Hippocampal formation (tissue), 2 donors: ENCODE measurements at places on chromosomes 6 and 20.

- no peak for DNase-seq
Measured at GRCh38 chr6:163719028-163719742, 304.7 kb downstream of the QKI start.

DNA sequence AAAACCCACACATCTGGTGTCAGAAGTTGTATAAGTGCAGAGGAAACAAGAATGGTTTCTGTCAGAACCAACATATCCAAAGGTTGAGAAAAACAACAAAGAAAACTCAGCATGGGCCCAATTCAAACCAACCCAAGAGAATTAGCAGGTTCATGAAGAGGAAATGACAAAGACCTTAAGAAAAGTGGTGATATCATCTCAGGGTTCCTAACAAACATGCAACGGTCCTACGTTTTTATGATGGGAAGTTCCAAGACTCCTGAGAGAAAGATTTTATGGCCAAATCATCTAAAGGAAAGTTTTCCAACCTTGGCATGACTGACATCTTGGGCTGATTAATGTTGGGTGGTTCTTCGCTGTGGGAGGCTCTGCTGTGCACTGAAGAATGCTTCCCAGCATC is 23.0 kb downstream of the TFB1M start:
- DNase-seq, result no peak

- DNase-seq, result no peak
Measured at GRCh38 chr20:3890398-3890751, 1.2 kb downstream of the PANK2 start.

DNA sequence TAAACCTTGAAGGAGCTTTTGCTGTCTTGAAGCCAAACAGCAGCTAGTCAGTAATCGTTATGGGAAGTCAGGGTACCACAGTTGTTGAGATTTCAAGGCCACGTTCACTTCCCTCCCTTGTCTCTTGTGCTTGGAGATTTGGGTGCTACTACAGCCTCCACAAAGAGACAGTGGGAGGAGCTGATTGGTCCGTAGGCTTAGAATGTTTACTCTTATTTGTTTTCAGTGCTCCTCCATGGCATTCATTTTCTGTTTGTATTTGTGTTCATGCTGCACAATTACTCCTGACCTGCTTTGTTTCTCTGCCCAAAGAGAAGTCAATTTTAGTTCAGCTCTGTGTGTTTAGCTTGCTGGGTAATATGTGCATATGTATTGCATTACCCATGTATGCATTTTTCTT is 147.7 kb downstream of the PRL start:
- no peak for DNase-seq

- no peak for DNase-seq
Measured at GRCh38 chr20:5041433-5041832, 40.1 kb upstream of the SLC23A2 start.

- no peak for DNase-seq
Measured at GRCh38 chr20:19671374-19671773, 86.7 kb upstream of the RIN2 start.

DNA sequence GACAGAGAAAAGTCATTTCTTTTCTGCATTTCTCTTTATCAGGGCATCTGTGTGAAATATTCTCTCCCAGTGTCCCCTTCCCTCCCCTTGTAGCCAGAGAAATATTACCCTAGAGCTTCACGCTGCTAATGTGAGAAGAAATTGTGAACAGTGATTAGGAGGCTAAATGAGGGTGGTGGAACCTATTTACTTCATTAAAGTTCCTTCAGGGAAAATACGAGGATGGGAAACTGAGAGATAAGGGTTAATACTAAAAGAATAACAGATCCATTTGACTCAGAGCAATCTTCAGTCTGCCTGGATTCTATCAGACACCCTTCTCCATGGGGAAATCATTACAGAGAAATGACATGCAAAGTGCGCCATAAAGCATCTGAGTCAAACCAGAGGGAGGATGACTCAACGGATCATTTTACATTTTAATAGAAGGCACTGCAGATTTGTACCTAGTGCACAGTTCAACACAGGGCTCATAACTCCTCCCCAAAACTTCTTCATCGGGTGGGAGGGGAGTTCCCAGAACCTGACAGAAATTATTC is 131.3 kb downstream of the GJA10 start:
- DNase-seq, result no peak

- peak; percentile 13 for DNase-seq
Measured at GRCh38 chr6:30821862-30822784, 62.2 kb upstream of the DDR1 start.

- no peak for DNase-seq
Measured at GRCh38 chr6:33926451-33926850, 122.6 kb upstream of the MLN start.

DNA sequence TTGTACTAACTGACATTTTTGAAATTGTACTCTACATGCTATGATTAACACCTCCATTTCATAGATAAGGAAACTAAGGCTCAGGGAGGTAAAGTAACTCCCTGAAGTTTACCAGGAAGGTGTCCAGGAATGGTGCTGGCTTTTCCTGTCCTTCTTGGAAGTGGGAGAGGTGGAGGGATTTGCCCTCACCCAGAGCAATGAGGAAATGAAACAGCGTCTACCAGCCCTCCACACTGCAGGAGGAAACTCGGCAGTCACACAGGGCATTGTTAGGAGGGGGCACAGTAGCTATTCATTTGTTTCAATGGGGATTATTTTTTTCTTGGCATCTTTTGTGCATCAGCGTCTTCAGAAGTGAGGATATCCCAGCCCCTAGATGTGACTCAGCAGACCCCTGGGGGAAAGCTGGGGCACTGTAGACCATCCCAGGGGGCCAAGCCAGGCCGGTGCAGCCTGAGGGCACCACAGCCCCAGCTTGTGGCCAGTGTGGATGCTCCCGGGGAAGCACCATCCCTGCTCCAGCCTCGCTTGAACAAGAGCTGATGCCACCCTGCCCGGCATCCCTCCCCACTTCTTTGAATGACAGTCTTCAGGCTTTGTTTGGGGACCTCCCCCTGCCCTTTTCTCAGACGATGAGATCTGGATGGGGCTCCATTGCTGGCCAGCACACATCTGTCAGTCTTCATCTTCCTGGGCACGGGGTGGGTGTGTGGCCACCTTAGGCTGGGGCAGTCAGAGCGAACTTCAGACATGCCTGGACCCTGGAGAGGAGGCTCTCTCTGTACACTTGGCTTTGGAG is 224.4 kb upstream of the PMEPA1 start:
- no peak for DNase-seq

- DNase-seq, result peak; percentile 41
Measured at GRCh38 chr6:87152526-87152955, 2.8 kb upstream of the ZNF292 start.

- DNase-seq, result no peak
Measured at GRCh38 chr6:45746046-45746445, 269.6 kb downstream of the CLIC5 start.

DNA sequence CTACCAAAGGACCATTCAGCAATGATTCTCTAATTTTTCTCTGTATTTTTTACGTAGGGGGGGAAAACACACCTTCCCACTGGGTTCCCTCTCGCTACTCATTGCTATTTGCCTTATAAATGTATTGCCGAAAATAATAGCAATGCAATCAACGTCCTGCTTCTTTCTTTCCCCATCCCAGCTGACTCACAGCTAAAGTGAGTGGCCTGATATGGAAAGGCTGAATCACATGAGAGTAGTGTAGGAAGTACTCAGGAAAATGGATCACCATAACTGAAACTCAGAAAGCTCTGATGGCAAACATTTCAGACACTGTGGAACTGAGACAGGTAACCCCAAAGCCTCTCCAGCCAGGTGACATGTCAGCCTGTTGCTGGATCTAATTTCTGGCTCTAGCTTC is 49.3 kb upstream of the SRPK1 start:
- DNase-seq, result no peak

DNA sequence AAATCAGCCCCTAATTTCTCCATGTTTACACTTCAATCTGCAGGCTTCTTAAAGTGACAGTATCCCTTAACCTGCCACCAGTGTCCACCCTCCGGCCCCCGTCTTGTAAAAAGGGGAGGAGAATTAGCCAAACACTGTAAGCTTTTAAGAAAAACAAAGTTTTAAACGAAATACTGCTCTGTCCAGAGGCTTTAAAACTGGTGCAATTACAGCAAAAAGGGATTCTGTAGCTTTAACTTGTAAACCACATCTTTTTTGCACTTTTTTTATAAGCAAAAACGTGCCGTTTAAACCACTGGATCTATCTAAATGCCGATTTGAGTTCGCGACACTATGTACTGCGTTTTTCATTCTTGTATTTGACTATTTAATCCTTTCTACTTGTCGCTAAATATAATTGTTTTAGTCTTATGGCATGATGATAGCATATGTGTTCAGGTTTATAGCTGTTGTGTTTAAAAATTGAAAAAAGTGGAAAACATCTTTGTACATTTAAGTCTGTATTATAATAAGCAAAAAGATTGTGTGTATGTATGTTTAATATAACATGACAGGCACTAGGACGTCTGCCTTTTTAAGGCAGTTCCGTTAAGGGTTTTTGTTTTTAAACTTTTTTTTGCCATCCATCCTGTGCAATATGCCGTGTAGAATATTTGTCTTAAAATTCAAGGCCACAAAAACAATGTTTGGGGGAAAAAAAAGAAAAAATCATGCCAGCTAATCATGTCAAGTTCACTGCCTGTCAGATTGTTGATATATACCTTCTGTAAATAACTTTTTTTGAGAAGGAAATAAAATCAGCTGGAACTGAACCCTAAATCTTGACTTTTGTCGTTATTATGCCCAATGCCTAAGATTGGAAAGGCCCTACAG is 4.5 kb downstream of the SOX4 start:
- DNase-seq, result no peak

DNA sequence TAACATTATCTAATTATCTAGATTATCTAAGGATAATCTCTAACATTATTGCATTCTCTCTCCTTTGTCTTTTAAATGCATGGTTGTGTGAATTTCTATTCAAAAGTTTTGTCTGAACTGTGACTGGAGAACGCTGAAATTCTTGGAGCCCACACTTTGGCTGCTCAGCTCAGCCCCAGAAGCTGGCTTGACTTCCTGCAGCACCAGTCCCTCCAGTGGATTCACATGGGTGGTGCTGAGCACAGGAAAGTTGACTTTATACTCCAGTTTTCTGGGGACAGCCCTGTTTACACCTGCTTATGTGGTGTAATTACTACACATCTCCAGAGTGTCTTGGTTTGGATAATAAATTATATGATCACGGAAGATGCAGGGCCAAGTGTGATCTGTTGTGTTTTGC is 255.1 kb upstream of the NOX3 start:
- DNase-seq, result no peak

GRCh38 chr6:168888102-168888501 is 365.5 kb downstream of the THBS2 start:
- no peak for DNase-seq
